ENCODE measurements at places on chromosomes 2 and 18.

DNA sequence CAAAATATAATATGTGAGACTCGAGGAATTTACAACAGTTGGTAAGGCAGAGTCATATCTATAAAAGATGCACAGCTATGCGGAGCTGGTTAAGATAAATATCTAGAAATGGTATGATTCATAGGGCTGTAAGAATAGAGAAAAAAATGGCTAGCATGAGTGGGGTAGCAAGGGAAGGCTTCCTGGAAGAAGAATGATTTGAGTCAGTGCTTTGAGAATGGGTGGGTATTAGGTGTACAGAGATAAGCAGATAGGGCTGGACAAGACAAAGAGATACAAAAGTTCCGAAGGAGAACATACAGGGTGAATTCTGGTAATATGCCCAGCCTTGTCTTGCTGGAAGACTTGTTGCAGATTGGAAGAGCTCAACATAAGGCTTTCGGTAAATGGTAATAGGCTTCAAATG lies 291.5 kb upstream of the CCDC68 start:
- DNase-seq: no peak

DNA sequence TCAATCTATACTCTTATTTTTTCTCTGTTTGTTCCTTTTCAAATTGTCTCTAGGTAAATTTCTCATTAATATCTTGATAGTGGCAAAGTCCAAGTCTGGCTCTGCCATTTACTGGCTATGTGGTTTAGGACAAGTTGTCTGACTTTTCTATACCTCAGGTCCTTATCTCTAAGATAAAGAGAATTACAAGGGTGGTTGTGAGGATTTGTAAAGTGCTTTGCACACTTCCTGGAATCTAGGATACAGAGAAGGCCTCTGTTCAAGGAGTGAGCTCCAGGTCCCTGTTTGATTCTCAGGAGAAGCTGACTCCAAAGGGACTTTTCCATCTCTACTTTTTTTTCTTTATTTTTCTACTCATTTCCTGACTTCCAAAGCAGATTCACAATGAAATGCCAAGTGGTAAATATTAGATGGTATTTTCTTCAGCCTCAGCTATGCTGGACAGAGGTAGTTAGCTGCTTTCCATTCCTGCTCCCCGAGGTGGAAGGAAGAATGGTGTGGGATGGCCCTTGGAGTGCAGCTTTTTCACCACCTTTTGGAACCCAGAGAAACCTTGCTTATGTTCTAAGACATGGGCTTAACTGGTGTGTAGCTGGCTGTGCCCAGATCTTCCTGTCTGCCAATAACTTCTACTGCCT lies 90.5 kb downstream of the GALNT1 start:
- no peak for DNase-seq

DNA sequence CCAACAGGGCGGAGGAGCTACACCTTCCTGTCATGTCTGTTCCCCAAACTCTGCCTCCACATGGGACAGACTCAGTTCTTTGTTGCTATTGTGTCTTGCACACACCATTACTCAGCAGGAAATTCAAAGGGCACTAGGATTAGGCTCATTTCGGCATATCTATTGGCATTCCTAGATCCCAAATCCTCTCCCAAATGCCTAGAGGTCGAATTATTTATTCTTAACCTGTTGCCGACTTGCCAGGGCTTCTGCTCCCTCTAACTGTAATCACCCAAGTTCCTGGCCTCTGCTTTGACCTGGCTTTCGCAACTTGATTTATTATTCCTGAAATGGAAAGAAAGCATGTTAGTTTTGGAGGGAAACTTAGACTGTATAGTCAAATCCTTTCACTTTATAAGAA lies 67.8 kb upstream of the ST6GAL2 start:
- DNase-seq: no peak

DNA sequence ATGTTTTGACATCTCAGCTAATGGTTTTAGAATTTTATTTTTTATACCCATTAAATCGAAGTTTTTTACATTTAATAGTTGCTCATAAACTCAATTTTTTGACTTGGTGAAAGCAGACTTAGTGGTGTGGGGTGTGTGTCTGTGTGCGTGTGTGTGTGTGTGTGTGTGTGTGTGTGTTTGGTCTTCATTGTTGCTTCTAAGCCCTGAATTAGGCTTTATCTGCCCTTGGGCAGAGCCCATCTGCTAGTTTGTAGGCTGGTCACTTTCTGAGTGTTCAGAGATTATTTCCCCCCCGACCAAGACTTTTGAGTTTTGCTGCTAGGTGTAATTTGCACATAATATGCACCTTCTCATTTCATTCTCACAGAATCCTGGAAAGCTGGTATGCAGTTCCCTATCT lies 14.3 kb downstream of the PAX3 start:
- DNase-seq: no peak

GRCh38 chr2:109377976-109378375 lies 235.8 kb downstream of the SEPTIN10 start:
- DNase-seq: no peak

- no peak for DNase-seq
Observed at GRCh38 chr2:29222381-29223179, 107.4 kb downstream of the CLIP4 start.

- DNase-seq: peak; percentile 48
Observed at GRCh38 chr2:236343400-236344161, 79.4 kb upstream of the ASB18 start.

GRCh38 chr2:216698895-216699294 lies 3.5 kb upstream of the IGFBP5 start:
- DNase-seq: no peak

- DNase-seq: peak; percentile 57
Observed at GRCh38 chr2:152573168-152573567, 144.1 kb downstream of the PRPF40A start.

DNA sequence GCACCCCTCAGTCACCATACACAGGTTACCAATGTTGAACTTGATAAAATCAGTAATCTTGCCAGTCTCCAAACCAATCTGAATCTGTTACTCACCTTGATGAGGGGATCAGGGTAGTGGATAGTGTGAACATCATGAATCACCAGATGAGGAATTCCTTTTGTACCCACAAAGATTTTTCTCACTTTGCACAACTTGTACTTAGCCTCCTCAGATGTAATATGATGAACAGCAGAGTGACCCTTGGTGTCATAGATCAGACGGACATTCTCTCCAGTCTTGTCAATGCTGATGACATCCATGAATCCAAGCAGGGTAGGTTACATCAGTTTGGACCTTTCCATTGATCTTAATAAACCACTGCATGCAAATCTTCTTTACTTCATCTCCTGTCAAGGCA lies 54.7 kb downstream of the MDH1 start:
- no peak for DNase-seq
